ENCODE measurements at places on chromosomes 11 and 22. TPM values are rescaled to one million over a fixed set of nuclear protein-coding genes. Genes with fewer than 3 reads are reported as not detected.

TMPRSS6 gene
- not detected for total RNA-seq

NXPE4 gene
- not detected for total RNA-seq

CNGA4 gene
- total RNA-seq: 0.12 TPM

TSKU gene
- total RNA-seq: 39.0 TPM

PATE2 gene
- 0.93 TPM for total RNA-seq

LRRC56 gene
- total RNA-seq: 0.53 TPM

MPPED1 gene
- 0.06 TPM for total RNA-seq

POU2AF2 gene
- not detected for total RNA-seq

MRGPRE gene
- total RNA-seq: not detected

P2RY2 gene
- total RNA-seq: 1.4 TPM

TSPAN4 gene
- total RNA-seq: 121 TPM

CARD18 gene
- not detected for total RNA-seq

Data from glomerular endothelial cell (primary cell).